ENCODE measurements at places on chromosomes 4 and X.

DNA sequence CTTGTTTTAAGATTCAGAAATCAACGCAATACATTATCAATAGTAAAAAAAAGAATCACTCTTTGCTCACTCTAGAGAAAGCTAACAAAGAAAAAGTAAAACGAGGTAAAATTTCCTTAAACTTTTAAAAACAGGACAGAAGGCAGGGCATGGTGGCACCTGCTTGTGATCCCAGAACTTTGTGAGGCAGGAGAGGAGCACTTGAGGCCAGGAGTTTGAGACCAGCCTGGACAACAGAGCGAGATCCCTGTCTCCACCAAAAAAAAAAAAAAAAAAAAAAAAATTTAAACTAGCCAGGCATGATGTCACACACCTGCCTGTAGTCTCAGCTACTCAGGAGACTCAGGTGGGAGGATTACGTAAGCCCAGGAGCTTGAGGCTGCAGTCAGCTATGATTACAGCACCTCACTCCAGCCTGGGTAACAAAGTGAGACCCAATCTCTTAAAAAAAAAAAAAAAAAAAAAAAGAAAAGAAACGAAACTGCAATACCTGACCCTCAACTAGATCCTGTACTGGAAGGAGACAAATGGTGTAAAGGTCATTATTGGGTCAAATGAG is 3.5 kb downstream of the CCNI start:
- no peak for DNase-seq

DNA sequence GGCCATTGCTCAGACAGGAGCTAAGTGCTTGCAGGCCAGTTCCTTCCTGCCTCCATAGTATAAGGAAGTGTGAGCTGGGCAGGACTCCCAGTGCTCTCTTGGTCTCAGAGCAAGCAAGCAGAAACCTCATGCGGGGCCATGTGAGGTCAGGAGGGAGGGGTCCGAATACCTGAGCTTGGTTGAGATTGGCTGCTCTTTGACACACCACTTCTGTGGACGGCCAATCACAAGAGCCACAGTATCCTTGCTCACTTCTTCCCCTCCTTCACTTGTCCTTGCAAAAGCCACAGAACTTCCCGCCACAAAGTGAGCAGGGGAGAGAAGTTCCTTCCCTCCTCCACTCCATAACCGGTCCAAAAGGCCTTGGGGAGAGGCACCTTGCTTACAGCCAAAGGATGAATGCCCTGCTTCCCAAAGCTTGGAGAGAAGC is 56.7 kb downstream of the PRPS1 start:
- DNase-seq: no peak

GRCh38 chr4:121936101-121936500 is 15.8 kb downstream of the TRPC3 start:
- no peak for DNase-seq

- no peak for DNase-seq
Measured at GRCh38 chrX:136047969-136048368, 62.7 kb downstream of the SLC9A6 start.

DNA sequence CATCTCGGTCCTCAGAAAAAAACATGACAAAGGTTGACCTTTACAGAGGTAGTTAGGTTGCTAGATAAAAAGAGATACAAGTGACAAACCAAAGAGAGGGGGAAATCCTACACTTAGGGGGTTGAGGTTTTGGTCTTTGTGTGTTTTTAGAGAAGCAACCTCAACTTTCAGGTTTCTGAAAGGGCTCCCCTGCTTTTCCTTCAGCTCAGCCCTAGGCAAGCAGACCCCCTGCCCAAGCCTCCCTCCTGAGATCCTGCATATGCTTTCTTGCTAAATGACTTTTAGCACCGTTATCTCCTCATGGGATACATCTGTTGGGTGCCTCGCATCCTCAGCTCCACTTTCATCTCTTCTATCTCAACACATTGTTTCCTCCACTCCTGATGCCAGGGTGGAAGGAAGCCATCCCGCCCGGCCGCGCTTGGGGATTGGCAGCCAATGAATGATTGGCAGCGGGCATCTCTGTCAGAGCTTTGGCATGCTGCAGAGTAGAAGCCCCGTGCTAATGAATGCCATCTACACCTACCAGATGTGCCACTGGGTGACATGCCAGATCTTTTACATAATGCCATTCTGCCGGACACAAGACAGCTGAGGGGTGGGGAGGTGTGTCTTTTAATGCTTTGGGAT is 15.0 kb upstream of the PRDM8 start:
- DNase-seq: no peak

GRCh38 chrX:115533485-115533884 is 27.5 kb upstream of the PLS3 start:
- no peak for DNase-seq

- DNase-seq: peak; percentile 17
Measured at GRCh38 chrX:119784747-119785446, 6.5 kb downstream of the RPL39 start.

DNA sequence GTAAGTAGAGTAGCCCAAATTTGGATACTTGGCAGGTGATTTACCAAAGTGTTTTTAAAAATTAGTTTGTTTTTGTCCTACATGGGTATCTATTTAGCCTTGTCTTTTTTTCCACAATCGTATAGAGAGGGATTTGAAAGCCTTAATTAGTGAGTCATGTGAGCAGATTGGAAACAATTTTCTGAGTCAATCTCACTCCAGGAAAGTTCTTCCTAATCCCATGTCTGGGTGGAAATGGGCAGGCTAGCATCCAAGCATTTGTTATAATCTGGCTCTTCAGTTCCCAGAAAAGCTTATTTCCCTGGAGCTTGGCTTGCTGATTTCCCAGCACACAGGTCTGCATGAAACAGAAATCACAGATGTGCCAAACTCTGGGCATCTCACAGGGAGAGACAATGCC is 426.9 kb upstream of the BOD1L1 start:
- DNase-seq: no peak

DNA sequence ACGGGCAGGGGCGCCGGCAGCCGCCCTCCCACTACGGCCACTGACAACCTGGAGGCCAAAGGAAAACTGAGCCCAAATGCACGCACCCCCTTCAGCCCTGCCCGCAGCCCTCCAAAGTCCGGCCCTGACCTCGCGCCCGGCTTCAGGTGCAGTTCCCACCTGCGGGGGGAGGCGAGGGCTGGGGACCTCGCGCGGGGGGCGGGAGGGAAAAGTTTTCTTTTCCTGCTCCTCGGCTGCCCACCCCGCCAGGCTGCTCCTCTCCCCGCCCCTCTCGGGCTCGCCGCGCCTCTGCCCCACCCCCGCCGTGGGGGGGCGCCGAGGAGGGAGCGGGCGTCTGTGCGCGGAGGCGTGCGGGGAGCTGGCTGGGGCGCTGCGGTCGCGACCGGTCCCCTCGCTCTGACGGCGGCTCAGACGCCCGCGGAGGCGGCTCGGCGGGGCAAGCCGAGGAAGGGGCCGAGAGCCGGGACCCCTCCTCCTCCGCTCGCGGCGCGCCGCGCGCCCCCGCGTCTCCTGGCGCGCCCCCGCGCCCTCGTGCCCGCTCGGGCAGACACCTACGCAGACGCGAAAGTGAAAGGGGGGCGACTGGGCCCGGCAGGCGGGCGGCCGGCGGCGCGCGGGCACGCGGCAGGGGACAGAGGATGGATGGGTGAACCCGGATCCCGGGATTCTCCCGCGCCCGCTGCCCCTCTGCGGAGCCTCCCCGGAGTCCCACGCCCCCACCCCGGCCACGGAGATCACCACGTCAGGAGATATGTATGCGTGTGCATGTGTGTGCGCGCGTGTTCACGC is 3.1 kb upstream of the NR3C2 start:
- DNase-seq: peak; percentile 71

- DNase-seq: no peak
Measured at GRCh38 chr4:54090404-54090803, 9.6 kb upstream of the GSX2 start.

- DNase-seq: no peak
Measured at GRCh38 chr4:142801966-142802365, 44.1 kb downstream of the INPP4B start.

DNA sequence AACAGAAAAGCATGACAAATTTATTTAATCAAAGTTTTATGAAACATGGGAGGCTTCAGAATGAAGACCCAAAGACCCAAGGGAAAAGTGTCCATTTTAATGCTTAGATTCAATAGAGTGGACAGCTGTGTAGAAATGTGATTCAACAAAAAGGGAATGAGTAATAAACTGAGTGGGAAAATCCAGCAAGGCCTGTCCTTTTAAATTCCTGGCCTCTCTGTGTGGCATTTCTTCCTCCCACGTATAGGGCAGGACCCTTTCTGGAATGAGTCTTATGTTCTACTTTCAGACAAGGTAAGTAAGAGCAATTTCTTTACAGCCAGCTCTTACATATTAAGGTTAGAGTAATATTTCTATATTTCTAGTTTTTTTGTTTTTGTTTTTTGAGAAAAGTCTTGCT is 14.5 kb downstream of the AASDH start:
- DNase-seq: no peak

DNA sequence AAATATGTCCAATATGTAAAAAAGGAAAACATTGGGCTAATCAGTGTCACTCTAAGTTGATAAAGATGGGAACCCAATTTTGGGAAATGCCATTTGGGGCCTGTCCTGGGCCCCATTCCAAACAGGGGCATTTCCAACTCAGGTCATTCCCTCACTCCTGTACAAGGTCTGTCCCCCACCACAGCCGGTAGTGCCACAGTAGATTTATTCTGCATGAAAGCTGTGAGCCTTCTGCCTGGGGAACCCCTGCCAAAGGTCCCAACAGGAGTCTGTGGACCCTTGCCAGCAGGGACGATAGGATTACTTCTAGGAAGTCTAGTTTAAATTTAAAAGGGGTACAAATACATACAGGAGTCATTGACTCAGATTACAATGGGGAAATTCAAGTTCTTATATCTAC is 317.6 kb upstream of the GNPDA2 start:
- DNase-seq: no peak

GRCh38 chrX:131317326-131317725 is 28.2 kb upstream of the IGSF1 start:
- DNase-seq: no peak

DNA sequence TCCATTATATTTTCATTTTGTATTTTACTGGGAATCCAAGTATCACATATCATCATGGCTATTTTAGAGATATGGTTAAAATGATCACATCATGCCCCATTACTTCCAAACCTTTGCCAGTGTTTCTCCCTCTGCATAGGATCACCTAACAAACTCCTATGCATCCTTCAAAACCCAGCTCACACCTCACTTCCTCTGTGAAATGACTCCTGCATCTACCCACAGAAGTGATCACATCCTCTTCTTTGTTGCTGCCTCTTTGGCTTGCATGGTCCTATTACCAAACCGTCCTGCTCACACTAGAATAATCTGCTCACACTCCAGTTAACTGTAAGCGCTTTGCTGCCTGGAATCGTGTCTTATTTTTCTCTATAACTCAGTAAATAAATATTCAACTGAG is 74.7 kb upstream of the C4orf50 start:
- no peak for DNase-seq

DNA sequence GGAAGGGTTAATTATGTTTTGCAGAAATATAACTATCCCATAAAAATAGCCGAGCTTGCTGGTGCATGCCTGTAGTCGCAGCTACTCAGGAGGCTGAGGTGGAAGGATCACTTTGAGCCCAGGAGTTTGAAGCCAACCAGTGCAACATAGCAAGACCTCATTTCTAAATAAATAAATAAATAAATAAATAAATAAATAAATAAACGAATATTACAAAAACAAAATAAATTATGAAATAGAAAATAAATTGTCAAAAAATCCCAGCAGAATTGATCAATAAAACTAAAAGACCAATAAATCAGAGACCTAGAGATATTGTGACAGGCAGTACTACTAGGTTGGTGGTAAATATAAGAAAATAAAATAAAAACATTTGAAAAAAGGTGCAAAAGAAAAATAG is 6.7 kb upstream of the ARL13A start:
- no peak for DNase-seq

- no peak for DNase-seq
Measured at GRCh38 chr4:112348488-112349158, 51.5 kb downstream of the ALPK1 start.

DNA sequence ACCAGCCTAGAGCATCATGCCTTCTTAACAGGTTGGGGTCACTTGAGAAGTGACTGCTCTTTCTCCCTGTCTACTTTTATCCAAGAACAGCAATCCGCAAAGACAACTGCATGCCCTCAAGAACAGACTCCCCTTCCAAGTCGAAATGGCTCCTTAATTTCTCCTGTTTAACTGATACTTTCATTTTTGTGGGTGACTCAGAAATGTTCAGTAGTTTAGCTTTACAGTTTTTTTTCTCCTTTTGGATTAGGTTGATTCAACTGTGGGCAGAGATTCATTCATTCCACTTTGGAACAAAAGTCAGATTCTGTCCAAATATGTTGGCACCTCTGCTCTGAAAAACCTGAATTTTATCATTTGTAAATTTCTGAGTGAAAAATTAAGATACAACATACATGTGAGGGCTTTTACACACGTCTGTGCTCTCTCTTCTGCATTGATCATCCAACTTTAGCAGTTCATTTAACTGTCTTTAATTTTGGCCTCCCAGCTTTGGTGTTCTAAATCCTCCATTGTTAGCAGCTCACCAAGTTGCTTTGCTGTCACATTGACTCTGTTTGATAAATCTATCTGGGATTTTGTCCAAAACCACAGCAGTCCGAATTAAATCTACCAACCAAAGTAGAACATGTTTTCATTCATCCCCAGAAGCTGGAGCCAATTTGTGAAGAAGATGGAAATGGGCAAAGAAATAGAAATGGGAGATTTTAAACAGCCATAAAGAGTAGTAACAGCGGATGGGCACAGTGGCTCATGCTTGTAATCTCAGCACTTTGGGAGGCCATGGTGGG is 50.0 kb downstream of the HOPX start:
- DNase-seq: no peak

DNA sequence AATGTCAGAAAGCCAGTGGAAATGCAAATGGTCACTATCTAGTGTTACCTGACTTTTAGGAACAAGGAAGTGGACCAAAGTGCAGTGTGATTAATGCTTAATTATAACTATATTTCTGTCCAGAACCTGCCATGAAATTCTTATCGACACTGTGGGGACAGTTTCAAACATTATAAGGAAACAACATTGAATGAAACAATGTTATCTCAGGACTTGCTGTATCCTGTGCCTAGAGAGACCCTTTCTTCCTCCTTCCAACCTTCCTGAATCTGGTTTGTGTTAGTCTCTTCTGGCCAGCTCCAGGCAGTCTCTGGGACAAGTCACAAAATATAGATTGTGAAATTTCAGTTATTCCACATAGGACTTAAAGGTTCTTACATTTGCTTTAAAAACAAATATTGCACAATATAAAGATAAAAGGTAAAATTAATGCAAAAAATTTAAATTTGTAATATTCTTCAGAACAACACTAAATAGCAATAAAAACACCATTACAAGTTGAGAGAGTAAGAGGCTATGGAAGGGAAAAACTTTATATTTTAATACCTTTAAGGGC is 203.4 kb downstream of the ZNF674 start:
- no peak for DNase-seq

GRCh38 chrX:124300405-124300804 is 32.1 kb upstream of the TEX13D start:
- DNase-seq: no peak

GRCh38 chrX:110032534-110033147 is 29.7 kb downstream of the TMEM164 start:
- no peak for DNase-seq

GRCh38 chr4:5955201-5955821 is 62.4 kb upstream of the CRMP1 start:
- DNase-seq: no peak

GRCh38 chrX:39453889-39454621 is 643.7 kb downstream of the BCOR start:
- DNase-seq: no peak

GRCh38 chrX:91435395-91435794 is 756 bp downstream of the PABPC5 start:
- no peak for DNase-seq
